ENCODE measurements at places on chromosomes 16 and 17.

- no peak for DNase-seq
Observed at GRCh38 chr16:25692742-25693508, 1.2 kb downstream of the HS3ST4 start.

DNA sequence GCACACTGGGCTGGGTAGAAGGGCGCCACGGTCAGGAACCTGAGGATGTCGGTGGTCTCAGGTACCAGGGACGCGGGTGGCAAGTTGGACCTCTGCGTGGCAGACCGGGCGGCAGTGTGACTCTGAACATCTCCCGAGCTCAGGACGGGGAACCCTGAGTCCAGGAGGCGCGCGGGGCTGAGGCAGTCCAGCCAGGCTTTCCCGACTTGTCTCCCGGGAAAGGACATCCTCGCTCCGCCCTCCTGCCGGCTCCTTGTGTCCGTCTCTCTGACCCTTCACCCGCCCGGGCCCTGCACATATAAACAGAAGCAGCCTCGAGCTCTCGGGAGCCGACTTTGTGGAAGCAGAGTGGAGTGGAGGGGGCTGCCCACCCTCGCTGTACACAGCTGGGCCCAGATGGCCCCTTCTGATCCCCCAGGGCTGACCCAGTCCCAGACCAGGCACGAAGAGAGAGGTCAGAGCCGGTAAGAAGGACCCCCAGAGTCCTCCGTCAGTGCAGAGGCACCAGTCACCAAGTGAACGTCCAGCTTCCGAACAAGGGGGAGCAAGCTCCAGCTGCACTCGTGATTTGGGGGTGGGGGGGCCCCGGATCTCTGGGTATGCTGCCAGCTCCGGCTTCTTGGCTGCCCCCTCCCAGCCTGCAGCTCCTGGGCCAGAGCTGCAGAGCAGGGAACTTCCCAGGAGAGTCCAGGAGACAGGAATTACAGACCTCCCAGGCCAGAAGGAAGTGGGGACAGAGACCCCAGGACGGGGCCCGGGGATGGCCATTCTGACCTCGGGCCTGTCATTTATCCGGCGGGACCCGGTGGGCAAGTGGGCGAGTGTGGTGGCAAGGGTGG lies 8.5 kb upstream of the P2RX1 start:
- no peak for DNase-seq

DNA sequence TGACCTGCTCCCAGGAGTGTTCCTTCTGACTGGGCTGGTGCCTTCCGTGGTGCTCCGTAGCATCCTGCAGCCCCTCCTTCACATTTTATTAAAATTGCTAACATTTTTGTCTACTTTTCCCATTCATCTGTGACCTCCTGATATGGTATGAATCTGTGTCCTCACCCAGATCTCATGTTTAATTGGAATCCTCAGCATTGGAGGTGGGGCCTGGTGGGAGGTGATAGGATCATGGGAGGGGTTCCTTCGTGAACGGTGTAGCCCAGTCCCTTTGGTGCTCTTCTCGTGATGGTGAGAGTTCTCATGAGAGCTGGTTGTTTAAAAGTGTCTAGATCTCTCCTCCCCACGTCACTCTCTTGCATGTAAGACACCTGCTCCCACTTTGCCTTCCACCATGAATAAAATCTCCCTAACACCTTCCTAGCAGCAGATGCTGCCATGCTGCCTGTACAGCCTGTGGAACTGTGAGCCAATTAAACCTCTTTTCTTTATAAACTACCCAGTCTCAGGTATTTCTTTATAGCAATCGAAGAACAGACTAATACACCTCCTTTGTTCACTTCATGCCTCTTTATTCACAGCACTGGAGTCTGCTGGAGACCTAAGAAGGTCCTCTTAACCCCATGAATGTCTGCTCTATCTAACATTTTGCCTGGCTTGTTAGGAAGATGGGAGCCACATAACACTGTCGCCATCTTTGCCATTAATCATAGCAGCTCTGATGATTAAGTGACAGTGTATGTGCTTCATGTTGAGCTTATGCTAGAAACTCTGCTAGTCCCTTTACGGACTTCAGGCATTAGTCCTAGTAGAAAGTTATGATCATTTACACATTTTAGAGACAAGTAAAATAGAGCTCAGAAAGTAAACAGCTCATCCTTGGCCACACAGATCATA lies 377.7 kb upstream of the MAF start:
- DNase-seq: no peak

GRCh38 chr17:9175700-9176467 lies 154.6 kb downstream of the NTN1 start:
- DNase-seq: no peak

GRCh38 chr17:80145076-80146075 lies 1.6 kb downstream of the EIF4A3 start:
- DNase-seq: no peak

GRCh38 chr16:84841787-84842300 lies 22.1 kb downstream of the CRISPLD2 start:
- no peak for DNase-seq

GRCh38 chr17:44390250-44390870 lies 911 bp upstream of the ITGA2B start:
- DNase-seq: no peak

- DNase-seq: no peak
Observed at GRCh38 chr17:45666046-45666600, 118.0 kb upstream of the CRHR1 start.

DNA sequence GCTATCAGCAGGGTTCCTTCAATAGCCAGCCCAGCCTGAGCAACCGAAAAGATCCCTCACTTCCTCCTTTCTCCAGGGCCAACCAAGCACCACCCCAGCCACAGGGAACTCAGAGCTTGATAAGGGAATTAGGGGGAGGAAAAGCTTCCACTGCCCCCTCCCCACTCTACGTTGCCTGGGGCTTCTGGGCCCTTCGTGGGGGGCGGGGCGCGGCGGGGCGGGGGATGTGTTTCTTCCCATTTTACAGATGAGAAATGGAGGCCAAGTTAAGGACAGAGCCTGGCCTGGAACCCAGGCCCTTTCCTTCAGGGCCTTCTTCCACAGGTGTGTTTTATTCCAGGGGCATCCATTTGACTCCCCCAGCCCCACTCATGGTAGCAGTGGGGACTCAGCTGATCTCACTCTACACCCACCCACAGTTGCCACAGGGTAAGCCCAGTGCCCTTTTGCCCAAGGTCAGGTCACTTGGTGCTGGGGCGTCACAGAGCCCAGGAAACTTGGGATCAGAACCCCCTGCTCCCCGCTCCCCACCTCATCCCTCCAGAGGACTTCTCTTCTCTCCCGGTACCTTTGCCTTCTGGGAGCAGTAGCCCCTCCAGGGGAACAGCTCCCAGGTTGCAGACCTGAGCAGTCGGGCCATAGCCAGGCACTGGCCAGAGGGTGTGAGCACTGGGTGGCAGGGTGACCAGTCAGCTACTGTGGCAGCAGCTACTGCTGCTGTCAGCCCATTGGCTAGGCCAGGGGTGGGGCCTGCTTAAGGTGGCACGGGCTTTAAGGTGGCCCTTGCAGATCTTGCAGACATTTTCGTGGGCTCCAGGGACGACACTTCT lies at the start of gene LDHD:
Gene LDHD (minus strand): TSS at position 700 of the 830 bp plus-strand sequence. CDS start 60 bp downstream, at position 640.
- DNase-seq: no peak

GRCh38 chr16:68907781-68908181 lies 64.5 kb downstream of the TANGO6 start:
- DNase-seq: no peak

- no peak for DNase-seq
Observed at GRCh38 chr16:69346683-69347082, 4.9 kb downstream of the TMED6 start.

- no peak for DNase-seq
Observed at GRCh38 chr16:76345163-76345661, 68.0 kb downstream of the CNTNAP4 start.

DNA sequence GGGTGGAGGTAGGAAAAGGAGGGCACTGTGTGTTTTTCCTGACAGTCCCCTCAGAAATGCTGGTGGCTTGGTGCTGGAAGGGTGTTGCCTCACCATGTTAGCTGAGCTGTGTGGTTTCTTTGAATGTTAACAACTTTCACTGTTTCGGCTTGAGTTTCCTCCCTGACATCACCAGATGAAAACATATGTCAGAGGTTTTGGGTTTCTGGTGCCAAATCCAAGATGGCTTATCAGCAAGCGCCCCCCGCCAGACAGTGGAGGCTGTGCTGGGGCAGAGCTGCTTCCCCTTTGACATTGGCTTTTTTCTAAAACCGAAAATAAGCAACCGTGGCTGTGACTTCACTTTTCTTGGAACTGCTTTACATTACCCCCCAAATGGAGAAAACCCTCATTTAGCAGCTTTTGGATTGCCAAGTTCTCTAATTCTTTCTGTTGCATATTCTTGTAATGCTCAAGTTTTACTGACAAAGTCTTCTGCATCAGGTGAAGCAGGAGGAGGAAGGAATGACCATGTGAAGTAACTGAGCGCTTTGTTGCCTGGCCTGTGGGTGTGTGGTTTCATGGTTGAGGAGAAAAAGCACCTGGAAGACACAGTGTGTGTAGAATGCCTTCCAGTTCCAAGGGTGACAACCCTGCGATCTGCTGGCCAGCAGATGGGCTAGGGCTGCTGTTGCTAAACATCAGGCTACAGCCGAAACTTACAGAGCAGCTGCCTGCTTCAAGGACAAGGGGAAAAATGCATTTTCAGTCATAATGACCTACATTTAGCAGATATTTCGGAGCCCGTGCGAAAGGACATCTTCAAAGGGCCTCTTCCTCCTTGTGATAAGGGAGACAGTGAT lies 9.7 kb downstream of the RMI2 start:
- DNase-seq: peak; percentile 32

- DNase-seq: no peak
Observed at GRCh38 chr16:12539185-12539929, 264.3 kb downstream of the CPPED1 start.

DNA sequence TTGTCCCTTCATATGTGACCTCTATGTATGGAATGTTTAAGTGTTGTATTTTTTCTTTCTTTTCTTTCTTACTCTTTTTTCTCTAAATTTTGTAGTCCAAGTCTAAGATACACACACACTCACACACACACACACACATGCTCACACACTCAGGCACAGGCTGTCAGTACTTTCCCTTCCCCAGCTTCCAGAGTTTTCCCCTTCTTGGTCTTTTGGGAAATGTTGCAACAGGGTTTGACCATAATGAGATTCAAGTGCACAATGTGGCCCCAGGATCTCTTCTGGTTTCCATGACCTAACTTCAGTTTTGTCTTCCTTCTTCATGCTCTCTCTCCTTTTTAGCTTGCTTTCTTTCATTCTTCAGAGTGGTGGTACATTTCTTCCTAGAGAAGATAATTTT lies 289.8 kb upstream of the FOXF1 start:
- DNase-seq: no peak

DNA sequence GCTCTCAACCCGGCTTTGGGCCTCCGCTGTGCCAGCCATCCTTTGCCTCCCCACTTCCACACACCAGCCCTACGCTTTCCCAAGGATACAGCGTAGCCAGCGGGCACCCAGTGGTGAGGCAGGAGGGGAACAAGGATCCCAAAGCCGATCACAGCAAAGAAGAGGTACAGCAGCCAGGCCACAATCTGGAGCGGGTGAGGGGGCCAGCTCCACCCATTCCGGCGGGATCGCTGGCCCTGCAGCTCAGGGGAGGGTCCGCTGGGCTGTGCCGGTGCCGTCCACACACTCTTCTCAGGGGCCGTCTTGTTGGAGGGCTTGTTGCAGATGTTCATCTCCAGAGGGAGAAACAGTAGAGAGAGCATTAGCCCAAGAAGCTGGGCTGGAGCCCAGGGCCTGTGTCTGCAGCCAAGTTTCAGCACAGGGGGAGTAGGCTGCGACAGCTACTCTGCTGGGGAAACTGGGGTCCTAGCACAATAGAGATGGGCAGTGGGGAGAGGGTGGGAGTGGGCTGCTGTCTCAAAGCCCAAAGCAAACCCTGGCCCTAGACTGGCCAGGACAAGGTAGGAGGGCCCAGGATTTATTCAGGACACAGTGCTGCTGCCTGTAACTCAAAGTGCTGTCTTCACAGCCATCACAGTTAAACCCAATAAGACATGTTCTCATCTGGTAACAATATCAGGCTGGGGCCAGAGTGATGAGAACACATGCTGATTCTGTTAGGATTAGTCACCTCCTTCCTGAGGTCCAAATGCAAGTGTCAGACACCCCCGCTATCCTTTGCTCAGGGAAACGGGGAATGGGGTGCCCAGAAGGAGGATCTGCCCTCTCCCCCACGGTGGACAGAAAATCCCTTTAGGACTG lies 9.9 kb downstream of the ZDHHC1 start:
- DNase-seq: no peak

- no peak for DNase-seq
Observed at GRCh38 chr17:79613195-79613772, 2.4 kb upstream of the RBFOX3 start.

DNA sequence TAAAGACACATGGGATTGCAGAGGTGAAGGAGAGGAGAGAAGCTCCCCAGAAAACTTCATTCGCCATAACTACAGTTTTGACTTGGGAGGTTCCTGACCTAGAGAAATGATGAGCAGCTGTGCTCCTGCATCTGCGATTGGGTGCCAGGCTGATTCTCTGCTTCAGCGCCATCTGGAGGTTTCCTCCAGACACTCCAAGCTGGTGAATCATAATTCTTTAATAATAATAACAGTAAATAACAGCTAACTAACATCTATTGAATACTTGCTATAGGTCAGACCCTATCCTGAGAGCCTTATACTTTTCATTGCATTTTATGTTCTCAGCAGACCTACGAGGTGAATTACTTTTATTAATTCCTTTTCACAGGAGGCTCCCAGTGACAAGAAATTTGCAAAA lies 575.8 kb downstream of the TOX3 start:
- DNase-seq: no peak

DNA sequence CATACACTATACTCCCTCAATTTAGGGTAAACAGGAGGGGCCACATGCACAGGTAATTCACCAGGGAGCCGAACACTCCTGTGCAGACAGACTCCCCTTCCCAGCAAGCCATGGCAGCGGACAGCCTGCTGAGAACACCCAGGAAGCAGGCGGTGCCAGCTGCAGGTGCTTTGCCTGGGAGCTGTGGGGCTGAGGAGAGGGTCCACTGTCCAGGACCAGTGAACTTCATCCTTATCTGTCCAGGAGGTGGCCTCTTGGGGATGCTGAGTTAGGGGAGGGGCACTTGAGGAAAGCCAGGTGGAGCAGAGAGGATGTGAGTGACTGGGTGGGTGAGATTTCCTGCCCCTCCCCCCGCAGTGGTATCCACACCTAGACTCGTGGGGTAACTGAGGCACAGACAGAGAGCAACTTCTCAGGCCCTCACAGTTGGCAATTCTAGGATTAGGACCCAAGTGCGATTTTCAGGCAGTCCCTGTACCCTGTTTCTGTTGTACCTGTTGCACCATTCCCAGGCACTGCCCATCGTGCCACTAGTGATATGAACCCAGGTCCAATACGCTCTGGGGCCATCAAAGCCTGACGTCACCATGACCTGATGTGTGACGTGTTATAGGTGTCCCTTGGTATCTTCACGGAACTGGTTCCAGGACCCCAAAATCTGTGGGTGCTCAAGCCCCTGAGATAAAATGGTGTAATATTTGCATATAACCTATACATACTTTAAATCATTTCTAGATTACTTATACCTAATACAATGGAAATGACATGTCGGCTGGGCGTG lies 1.2 kb downstream of the GRN start:
- DNase-seq: no peak

GRCh38 chr17:10687499-10687898 lies 9.8 kb downstream of the SCO1 start:
- no peak for DNase-seq
